ENCODE measurements at places on chromosomes 7 and 10. TPM values are rescaled to one million over a fixed set of nuclear protein-coding genes. Genes with fewer than 3 reads are reported as not detected.

IL15RA gene
- 3.7 TPM for total RNA-seq

CEP55 gene
- 8.7 TPM for total RNA-seq

MPP7 gene
- total RNA-seq, result 0.38 TPM

TFEC gene
- not detected for total RNA-seq

ACSL5 gene
- total RNA-seq, result 0.96 TPM

THNSL1 gene
- 5.0 TPM for total RNA-seq

ZNF365 gene
- total RNA-seq, result 3.3 TPM

TRIM50 gene
- total RNA-seq, result not detected

ZNF117 gene
- 14.4 TPM for total RNA-seq

CDHR1 gene
- 0.19 TPM for total RNA-seq

TWIST1 gene
- total RNA-seq, result 39.5 TPM

OR2A5 gene
- total RNA-seq, result not detected

CELF2 gene
- total RNA-seq, result 6.7 TPM

CHAT gene
- total RNA-seq, result not detected

TMEM196 gene
- total RNA-seq, result not detected

CDC14C gene
- not detected for total RNA-seq

TMEM213 gene
- not detected for total RNA-seq

HDAC9 gene
- total RNA-seq, result 18.2 TPM

PDZD7 gene
- total RNA-seq, result 3.1 TPM

MAP3K8 gene
- total RNA-seq, result 22.6 TPM

BAMBI gene
- total RNA-seq, result 8.6 TPM

NME8 gene
- total RNA-seq, result not detected

FAM237B gene
- under 0.01 TPM for total RNA-seq
